Fibroblast of skin of scalp (primary cell): ENCODE measurements at places on chromosomes 1 and 21.

GRCh38 chr1:184823080-184823479, 68.4 kb upstream of the EDEM3 start:
- DNase-seq, result no peak

DNA sequence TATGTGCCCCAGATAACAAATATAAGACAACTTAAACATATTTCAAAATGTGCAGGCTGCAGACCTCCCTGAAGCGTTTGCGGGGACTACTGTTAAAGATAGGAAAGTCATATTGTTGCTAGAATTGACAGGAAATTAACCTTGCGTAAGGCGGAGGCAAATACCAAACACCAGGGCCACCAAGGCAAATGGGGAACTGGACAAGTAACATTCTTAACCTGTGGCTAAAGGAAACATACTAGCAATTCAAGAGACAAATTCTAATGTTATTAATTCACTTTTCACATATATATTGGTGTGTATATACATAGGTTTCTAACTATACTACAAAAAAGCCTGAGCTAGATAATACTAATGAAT, 6.8 kb downstream of the HAPLN2 start:
- no peak for DNase-seq

- DNase-seq, result no peak
These were observed 28.8 kb downstream of the KRTAP21-3 start for GRCh38 chr21:30689822-30690221.

DNA sequence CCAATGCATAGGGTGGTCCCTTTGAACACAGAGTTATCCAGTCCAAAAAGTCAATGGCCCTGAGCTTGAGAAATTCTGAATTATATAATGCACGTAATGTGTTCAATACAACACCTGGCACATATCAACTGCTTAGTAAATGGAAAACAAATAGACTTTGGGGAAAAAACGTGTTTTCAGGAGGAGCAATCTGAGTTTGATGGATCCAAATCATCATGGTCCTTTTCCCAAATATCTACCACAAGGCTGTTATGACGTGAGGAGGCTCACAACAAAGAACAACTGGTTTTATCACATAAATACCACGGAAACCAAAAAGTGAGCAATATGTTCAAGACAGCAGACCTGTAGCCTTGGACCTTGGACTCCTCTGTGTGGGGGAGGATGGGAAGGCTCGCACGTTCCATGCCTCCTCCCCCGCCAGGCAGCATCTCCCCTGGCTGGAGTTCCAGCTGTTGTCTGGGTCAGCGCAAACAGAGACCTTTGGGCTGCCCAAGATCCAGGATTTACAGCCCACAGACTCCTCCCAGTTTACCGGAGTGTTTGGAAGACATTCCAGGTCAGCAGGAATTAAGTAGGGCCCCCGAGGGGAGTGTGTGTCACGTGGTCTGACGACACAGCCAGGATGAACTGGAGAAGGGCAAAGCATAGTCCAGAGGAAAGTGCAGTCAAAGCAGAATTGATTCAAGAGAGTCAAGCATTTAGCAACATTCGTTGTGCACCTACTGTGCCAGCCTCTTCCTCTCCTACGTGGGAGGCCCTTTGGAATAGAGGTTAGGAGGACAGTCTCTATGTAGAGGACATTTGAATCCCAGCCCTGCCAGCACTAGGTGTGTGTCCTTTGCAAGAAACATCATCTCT, 32.2 kb upstream of the MED18 start:
- no peak for DNase-seq

DNA sequence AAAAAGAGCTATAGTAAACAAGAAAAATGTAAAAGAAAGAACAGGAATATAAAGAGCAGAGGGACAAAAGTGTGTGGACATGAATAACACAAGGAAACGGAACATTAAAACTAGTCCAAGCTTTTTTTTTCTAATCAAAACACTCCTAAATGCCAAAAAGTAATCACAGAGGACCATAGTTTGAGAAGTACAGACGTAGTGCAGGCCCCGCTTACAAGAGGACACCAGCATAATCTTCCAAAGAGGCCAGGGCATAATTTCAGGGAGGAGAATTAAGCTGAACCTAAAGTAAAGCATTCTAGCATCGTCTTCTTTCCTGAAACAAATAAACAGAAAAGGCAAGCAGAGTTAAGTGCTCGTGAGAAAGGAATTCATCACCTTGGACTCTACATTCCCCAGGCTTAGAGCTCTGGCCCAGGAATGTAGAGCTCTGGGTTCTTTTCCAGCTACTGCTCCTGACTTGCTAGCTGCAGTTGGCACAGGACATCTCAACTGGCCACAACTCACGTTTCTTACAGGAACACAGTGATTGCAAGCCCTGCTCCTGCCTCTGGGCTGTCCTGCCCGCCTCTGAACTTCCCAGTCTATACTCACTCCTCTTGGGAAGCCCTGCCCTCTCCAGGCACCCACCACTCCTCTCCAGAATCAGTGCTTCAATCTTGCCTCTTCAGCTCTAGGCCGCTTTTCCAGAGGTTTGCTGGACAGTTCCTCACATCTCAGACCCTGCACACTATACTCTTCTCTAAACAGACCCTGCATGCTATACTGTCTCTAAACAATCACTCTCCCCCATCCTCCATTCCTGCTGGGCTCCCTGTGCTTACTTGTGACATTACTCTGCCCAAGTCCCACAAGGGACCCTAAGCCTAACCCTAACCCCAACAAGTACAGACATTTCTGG, 9.8 kb downstream of the RGS8 start:
- peak; percentile 41 for DNase-seq

DNA sequence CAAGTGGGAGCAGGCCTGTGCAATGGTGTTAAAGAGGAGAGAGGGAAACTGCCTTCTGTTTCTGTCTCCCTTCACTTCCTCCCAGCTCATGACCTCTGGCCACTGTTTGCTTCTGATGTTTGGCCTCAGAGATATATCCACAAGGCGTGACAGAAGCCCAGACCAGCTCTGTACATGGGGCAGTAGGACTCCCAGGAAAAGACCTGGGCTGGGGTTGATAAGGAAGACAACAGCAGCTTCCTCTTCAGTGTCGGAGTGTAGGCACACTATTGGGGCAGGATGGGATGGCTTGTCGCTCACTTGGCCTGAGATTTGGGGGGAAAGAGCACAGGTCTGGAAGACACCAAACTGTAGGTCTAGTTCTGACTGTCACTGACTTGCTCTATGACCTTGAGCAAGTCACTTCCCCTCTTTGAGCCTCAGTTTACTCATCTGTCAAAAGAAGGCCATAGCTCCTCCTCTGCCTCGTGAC, 67.8 kb upstream of the KLHDC7A start:
- no peak for DNase-seq

DNA sequence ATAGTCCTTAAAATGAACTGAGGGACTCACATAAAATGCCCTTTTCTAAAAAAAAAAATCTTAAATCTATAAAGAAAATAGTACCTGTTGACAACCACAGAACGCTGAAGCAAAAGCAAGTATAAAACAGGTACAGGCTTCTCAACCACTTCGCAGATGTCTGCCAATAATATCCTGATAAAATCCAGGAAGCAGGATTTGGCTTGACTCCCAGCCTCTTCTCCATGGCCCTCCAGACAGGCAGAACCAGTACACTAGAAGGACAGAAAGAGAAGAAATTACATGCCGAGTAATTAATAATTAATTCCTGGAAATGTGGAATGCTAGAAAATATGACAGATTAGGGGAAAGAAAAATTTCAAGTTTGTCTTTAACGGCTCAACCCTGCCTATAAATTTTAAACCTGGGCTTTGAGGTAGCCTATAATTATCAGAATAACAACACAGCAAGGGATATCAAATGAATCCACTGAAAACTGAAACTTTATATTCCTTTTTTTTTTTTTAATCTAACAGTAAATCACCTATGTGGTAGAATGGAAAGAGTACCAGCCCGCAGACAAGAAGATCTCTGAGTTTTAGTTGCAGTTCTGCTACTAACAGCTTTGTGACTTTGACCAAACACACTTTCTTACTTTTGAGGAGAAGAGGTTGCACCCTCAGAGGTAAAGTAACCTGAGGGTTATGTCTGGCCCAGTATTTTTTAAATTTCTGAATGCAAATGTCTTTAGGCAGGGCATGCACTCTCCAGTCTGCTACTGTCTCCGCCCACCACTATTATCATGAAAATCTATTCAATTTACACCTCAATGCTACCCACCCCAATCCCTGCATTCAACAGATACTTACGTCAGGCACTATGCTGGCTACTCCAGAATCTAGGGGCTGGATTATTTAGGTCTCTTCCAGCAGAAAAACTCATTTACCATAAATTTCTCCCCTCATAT, 2.7 kb downstream of the KIAA0319L start:
- no peak for DNase-seq

- DNase-seq, result peak; percentile 61
These were observed 18.3 kb downstream of the IL6R start for GRCh38 chr1:154423304-154423987.

DNA sequence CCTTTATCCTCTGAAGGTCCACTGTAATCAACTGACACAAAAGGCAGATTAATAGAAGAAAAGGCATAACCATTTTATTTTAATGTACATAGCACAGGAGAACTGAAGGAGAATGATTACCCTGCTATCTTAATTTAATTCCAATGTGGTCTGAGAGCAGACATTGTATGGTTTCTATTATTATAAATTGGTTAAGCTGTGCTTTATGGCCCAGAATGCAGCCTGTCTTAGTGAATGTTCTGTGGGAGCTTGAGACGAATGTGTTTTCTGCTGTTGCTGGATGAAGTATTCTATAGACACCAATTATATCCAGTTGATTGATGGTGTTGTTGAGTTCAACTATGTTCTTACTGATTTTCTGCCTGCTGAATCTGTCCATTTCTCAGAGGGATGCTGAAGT, 25.0 kb upstream of the SLC2A1 start:
- DNase-seq, result no peak
